ENCODE measurements at places on chromosomes 6 and 20. TPM values are rescaled to one million over a fixed set of nuclear protein-coding genes. Genes with fewer than 3 reads are reported as not detected.

Gene CYP21A2
- not detected for total RNA-seq

Gene NMBR
- not detected for total RNA-seq

Gene REPS1
- 18.3 TPM for total RNA-seq

Gene MAP7
- total RNA-seq = 0.46 TPM

Gene MLIP
- total RNA-seq = 186 TPM

Gene GSTA1
- not detected for total RNA-seq

Gene TAGAP
- 0.25 TPM for total RNA-seq

- H3K27ac ChIP-seq = no peak overlapping the region
- no peaks in the 10 kb centered on the region for H3K4me1 ChIP-seq
- H3K27me3 ChIP-seq = no peaks in the 10 kb centered on the region
- no peak overlapping the region for H3K4me3 ChIP-seq
- no peaks in the 10 kb centered on the region for H3K36me3 ChIP-seq
Measured at GRCh38 chr6:116866281-116866871, 10.7 kb upstream of the RFX6 start.

DNA sequence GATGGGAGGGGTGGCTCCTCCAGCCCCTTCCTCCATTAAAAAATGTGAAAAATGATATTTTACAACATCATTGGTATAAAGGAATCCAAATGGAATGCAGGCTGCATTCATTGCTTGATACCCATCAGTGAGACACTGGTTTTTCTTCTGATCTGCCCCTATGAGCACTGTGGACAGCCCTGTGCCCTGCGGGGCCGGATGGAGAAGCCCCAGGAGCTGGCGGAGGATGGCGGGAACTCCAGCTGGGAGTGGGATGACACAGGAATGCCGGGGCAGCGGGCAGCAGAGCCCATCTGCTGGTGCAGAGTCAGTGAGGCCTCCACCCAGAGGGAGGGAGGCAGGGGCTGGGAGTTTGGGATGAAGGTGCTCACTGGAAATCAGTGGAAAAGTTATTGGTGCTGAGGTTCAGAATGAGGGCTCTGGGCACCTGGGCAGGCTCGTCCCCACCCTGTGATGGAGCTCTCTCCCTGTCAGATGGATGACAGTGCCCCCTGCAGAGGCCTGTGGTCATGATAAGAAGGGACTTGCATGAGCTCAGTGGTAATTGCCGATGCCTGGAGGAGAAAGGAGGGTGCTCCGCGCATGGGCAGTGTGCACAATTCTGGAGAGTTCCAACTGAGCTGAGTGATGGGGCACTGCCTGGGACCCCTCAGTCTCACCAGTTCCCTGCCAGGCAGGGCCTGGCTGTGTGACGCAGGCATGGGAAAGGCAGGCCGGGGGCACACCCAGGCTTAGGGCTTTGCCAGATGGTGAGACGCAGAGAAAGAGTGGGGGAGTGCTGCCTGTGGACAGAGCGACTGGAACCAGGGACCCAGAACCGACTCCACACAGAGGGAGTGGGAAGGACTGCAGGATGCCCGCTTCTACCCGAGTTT is 23.2 kb downstream of the CTCFL start:
- no peaks in the 10 kb centered on the region for H3K36me3 ChIP-seq
- no peak overlapping the region for H3K27ac ChIP-seq
- H3K4me1 ChIP-seq = no peaks in the 10 kb centered on the region

DNA sequence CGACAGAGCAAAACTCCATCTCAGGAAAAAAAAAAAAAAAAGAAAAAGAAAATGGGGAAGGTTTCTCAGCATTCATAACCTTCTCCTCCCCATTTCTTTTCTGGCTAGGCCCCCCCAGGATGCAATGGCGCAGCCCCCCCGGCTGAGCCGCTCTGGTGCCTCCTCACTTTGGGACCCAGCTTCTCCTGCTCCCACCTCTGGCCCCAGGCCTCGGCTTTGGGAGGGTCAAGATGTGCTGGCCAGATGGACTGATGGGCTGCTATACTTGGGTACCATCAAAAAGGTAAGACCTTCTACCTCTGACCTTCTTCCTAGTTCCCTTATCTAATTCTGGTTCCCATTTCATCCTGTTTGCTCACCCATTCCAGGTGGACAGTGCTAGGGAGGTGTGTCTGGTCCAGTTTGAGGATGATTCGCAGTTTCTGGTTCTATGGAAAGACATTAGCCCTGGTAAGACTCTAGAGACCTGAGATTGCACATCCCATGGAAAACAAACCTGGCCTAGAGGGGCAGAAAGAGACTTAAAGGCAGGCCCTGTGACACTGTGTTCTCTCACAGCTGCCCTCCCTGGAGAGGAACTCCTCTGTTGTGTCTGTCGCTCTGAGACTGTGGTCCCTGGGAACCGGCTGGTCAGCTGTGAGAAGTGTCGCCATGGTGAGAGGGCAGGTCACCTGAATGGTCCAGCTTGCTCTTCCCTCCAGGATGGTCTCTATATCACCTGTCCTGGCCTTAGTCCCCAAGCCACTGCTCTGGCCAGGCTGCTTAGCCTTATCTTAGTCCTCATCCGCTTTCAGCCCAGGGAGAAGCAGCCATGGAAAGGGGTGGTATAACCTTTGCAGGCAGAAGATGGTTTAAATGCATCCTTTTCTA is 1.6 kb downstream of the PHF1 start:
- peak overlapping the region; percentile 99 for H3K27ac ChIP-seq
- peaks cover 28% of the 10 kb centered on the region for H3K4me1 ChIP-seq
- no peak for DNase-seq
- peaks cover 45% of the 10 kb centered on the region for H3K36me3 ChIP-seq
- peak overlapping the region; percentile 100 for H3K4me3 ChIP-seq

GRCh38 chr6:111980143-111980542 is 73.8 kb upstream of the CCN6 start:
- H3K27me3 ChIP-seq = no peaks in the 10 kb centered on the region
- no peak overlapping the region for H3K27ac ChIP-seq
- H3K36me3 ChIP-seq = no peaks in the 10 kb centered on the region
- no peaks in the 10 kb centered on the region for H3K4me1 ChIP-seq
- no peak for DNase-seq
- no peak overlapping the region for H3K4me3 ChIP-seq

DNA sequence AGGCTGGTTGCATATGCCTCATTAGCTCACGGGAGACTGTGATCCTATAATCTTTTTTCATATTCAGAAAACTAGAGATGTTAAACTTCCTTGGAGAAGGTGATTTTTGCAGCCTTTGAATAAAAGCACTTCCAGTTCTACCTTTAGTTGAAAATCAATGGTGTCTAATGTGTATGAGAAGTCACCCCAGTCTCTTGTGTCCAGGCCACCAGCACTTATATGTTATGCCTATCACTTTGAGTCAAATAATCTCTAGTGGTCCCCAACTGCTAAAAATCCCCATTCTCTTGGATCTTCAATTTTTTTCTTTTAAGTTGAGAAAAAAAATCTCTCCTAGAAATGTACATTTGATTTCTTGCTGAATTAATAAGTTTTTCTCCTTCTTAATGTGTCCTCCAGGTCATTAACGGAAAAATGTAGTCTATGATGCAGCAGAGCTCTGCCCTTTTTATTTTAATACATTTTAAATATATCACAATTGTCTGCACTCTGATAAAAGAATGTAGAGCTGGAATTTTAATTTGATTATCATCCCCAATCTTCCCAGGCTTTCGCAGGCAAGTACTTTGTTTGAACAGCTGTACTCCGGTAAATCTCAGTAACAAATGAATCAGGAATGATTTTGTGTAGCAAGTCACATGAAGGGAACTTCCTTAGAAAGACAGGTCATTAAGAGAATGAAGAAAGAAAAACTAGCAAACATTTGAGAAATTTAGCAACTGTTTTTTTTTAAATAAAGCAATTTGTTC is 147.0 kb downstream of the SOX4 start:
- no peak overlapping the region for H3K27ac ChIP-seq
- H3K36me3 ChIP-seq = no peaks in the 10 kb centered on the region
- H3K4me1 ChIP-seq = no peaks in the 10 kb centered on the region

DNA sequence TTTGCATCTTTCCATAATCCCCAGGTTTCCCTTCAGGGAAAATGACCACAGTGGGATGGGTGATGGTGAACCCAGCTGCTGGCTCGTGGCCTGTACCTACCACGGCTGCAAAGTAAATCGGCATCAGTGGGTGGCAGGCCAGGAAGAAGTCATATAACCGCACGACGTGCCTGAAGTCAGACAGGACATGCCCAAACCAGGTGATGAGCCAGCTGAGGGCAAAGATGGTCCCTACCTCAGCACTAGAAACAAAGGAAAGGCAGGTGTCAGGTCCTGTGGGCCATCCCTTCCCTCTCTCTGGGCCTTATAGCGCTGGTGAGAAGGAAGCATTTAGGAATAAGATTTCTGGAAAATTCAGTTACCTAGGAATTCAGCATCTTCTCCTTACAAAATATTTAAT is 22.2 kb downstream of the TBC1D20 start:
- peaks cover 21% of the 10 kb centered on the region for H3K4me1 ChIP-seq
- H3K4me3 ChIP-seq = no peak overlapping the region
- peaks cover 65% of the 10 kb centered on the region for H3K36me3 ChIP-seq

GRCh38 chr20:51064137-51064536 is 41.2 kb upstream of the KCNG1 start:
- H3K36me3 ChIP-seq = no peaks in the 10 kb centered on the region
- no peaks in the 10 kb centered on the region for H3K4me1 ChIP-seq

GRCh38 chr6:158835616-158836221 is 16.6 kb upstream of the EZR start:
- H3K4me1 ChIP-seq = no peaks in the 10 kb centered on the region
- no peaks in the 10 kb centered on the region for H3K36me3 ChIP-seq
- H3K27ac ChIP-seq = no peak overlapping the region
- no peak overlapping the region for H3K4me3 ChIP-seq
- H3K27me3 ChIP-seq = no peaks in the 10 kb centered on the region
- no peak for DNase-seq

- H3K27me3 ChIP-seq = no peaks in the 10 kb centered on the region
- no peak for DNase-seq
- no peaks in the 10 kb centered on the region for H3K36me3 ChIP-seq
- peaks cover 25% of the 10 kb centered on the region for H3K4me1 ChIP-seq
- no peak overlapping the region for H3K27ac ChIP-seq
- no peak overlapping the region for H3K4me3 ChIP-seq
Measured at GRCh38 chr6:44071670-44072451, 55.4 kb downstream of the MRPL14 start.

DNA sequence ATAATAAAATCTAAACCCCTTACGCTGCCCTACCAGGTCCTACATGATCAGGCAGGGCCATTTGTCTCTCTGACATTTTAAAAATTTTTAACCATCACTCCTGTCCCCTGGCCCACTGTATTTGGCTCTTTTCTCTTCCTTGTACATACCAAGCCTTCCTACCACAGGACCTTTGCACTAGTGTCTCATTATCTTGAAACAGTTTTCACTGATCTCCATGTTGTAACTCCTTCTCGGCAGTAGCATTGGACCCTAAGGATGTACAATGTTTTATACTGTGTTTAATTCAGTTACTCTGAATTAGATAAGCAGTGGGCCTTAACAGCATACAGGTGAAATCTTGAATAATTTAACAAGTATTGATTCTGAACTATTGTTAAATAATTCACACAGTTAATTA is 330.7 kb downstream of the UTRN start:
- no peak overlapping the region for H3K4me3 ChIP-seq
- H3K36me3 ChIP-seq = no peaks in the 10 kb centered on the region
- H3K27me3 ChIP-seq = no peaks in the 10 kb centered on the region
- no peaks in the 10 kb centered on the region for H3K4me1 ChIP-seq

DNA sequence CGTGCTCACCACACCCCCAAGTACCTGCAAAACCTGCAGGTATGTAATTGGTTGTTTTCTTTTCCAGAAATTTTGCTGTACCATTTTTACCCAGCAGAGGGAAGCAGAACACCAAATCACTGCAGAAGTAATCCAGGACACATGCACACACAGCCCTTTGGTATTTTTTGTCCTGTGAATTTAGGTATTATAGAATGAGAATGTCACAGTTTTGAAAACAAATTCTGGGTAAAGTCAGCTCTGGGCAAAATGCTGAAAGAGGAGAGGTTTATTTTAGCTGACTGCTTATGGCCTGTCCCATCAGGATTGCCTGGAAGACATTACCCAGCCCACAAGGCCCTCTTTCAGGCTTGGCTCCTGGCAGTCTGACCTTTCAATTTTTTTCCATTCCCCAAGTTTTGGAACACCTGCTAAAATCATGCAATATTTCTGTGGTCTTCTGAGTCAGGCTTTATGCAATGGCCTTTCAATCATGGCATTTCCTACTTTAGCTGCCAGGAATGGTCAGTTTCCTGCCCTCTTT is 3.5 kb upstream of the EFHC1 start:
- no peak overlapping the region for H3K4me3 ChIP-seq
- H3K27ac ChIP-seq = no peak overlapping the region
- no peaks in the 10 kb centered on the region for H3K36me3 ChIP-seq
- peaks cover 9% of the 10 kb centered on the region for H3K4me1 ChIP-seq

DNA sequence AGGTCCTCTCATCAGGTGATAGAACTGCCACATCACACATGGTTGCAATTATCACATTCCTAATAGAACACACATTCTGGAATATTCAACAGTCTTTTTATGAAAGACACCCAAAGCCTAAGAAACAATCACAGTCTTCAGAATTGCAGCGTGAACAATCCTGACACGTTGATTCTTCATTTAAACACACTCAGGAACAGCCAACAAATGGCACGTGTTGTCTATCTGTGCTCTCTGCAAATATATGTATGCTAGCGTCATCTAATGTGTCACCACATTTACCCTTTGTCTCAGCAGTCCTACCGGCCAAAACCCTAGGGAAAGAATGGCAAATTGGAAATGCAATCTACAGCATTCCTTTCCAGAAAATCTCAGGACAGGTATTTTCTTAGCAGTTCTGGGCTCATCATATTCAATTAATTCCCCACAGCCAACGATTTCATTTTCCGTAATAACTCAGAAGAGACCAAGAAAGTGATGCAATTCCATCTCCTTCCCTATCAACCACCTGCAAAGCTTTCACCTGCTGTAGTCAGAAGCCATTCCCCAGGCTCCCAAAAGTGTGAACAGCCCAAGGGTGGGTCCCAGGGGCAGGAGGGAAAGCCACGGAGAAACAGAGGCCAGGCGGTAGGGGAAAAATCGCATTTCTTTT is 280.3 kb upstream of the JARID2 start:
- H3K4me1 ChIP-seq = no peaks in the 10 kb centered on the region
- H3K4me3 ChIP-seq = no peak overlapping the region
- H3K27me3 ChIP-seq = no peaks in the 10 kb centered on the region
- no peak for DNase-seq

DNA sequence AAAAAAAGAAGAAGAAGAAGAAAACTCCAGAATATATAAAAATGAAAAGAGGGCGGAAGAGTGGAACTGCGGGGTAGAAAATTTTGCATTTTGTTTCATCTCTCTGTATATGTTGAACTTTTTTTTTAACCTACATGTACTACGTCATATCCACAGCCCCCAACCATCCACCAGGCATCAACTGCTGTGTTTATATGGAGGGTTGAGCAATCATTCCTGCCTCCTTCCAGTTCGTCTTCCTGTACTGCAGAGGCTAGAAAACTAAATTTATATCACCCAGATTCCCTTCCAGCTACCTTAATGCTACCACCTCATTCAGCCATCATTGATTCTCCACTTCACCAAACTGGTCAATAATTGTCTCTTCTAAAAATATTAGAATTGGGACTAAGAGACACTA is 9.5 kb upstream of the SIGLEC1 start:
- no peak overlapping the region for H3K4me3 ChIP-seq
- DNase-seq = no peak
